ENCODE measurements at places on chromosomes 1 and 21. TPM values are rescaled to one million over a fixed set of nuclear protein-coding genes. Genes with fewer than 3 reads are reported as not detected.
A peak's percentile ranks its signal among the peaks of the same experiment; 100 is the strongest.

Gene KCNQ4
- 0.89 TPM for total RNA-seq

DNA sequence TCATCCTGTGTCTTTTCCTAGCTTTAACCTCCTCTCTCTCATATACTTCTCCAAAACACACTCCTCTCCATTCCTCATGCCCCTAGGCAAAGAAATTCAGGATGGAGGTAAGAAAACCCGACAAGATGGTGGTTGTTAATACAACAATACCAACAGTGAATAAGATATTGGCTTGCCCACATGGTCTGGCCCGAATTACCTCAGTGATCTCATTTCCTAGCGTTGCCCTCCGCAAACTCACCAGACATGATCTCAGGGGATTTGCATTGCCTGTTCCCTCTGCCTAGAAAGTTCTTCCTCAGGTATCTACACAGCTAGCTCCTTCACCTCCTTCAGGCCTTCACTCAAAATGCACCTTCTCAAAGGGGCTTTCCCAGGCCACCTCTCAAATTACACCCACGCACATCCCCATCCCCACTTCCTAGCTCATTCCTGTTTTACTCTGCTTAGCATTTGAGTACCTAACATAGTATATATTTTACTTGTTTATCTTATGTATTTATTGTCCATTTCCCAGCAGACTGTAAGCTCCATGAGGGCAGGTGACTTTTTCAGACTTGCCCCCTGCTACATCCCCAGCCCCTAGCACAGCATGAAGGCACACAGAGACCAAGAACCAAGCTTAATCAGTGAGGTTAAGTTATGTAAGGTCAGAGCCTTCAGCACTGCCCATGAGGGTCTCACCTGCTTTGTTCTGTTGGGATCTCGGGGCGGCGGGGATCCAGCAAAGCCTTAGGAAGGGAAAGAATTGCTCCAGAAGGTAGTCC lies 10.2 kb upstream of the UBR4 start:
- peaks cover 16% of the 10 kb centered on the region for H3K36me3 ChIP-seq
- H3K4me1 ChIP-seq, result no peaks in the 10 kb centered on the region
- DNase-seq, result no peak

Gene LRIF1
- total RNA-seq, result 10.9 TPM

Gene TNFRSF9
- 0.28 TPM for total RNA-seq

DNA sequence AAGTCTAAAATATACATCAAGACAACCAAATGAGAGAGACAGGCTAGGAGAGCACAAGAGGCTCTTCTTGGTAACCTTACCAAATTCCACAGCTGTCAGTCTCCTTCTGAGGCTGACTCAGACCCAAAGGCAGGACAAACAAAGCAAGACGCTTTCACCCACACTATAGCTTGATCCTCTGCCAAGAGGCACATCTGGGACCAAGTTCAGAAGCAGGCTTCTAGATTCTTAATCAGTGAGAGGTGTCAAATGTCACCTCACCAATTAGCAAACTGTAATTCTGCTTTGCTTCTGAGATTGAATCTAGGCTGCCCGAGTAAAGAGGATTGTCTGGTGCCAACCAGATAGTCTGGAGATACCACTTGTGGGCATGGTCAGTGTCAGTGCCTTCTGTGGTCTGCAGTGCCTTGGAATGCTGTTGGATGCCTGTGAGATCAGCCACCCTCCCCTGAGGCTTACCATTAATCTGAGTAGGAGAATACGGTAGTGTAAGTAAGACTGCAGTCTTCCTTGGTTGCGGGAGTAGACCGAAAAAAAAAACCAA lies 151.0 kb downstream of the FMN2 start:
- no peaks in the 10 kb centered on the region for H3K4me1 ChIP-seq
- H3K4me3 ChIP-seq, result no peak overlapping the region
- H3K27me3 ChIP-seq, result no peaks in the 10 kb centered on the region
- no peak overlapping the region for H3K27ac ChIP-seq
- no peak for DNase-seq

DNA sequence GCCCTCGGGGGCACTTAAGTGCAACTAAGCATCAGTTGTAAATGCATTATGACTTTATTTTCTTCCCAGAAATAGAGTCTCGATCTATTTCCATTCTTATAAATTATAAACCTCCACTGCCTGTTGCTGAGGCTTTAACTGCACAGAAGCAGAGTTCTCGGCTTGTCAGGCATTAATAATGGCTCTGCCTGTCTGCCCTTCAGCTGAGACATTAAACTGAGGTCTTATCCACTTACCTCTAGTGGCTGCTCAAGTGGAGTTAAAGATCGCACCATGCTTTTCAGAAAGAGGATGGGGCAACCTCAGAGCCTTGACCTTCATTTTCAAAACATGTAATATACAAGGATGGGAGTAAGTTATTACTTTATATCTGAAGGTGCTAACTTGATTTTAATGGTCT lies 597.6 kb upstream of the PRMT6 start:
- no peak overlapping the region for H3K4me3 ChIP-seq
- no peaks in the 10 kb centered on the region for H3K27me3 ChIP-seq
- H3K4me1 ChIP-seq, result no peaks in the 10 kb centered on the region
- H3K27ac ChIP-seq, result no peak overlapping the region
- no peak for DNase-seq

GRCh38 chr1:147586414-147586813 lies 45.1 kb downstream of the BCL9 start:
- H3K27me3 ChIP-seq, result no peaks in the 10 kb centered on the region
- no peak overlapping the region for H3K27ac ChIP-seq
- H3K4me1 ChIP-seq, result peaks cover 11% of the 10 kb centered on the region
- no peak overlapping the region for H3K4me3 ChIP-seq
- DNase-seq, result no peak
- H3K36me3 ChIP-seq, result no peaks in the 10 kb centered on the region

GRCh38 chr1:154960446-154961136 lies 991 bp downstream of the PYGO2 start:
- H3K27ac ChIP-seq, result peak overlapping the region; percentile 43
- H3K27me3 ChIP-seq, result no peaks in the 10 kb centered on the region
- peaks cover 41% of the 10 kb centered on the region for H3K4me1 ChIP-seq
- no peak for DNase-seq
- H3K4me3 ChIP-seq, result peak overlapping the region; percentile 95
- peaks cover 8% of the 10 kb centered on the region for H3K36me3 ChIP-seq

Gene LPAR3
- 1.2 TPM for total RNA-seq

DNA sequence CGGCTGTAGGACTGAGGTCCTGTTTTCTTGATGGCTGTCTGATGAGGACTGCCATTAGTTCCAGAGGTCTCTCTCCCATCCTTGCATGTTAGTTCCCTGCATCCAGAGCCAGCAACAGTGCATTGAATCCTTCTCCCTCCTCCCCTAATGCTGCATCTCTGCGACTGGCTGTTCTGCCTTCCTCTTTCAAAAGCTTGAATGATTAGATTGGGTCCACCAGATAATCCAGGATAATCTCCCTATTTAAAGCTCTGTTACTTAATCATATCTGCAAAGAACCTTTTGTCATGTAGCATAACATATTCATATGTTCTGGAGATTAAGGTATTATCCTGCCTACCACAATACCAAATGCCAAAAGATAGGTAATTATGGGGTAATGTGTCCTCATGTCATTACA lies 377.5 kb downstream of the GPATCH2 start:
- no peaks in the 10 kb centered on the region for H3K27me3 ChIP-seq
- no peak for DNase-seq
- no peaks in the 10 kb centered on the region for H3K4me1 ChIP-seq
- no peaks in the 10 kb centered on the region for H3K36me3 ChIP-seq

DNA sequence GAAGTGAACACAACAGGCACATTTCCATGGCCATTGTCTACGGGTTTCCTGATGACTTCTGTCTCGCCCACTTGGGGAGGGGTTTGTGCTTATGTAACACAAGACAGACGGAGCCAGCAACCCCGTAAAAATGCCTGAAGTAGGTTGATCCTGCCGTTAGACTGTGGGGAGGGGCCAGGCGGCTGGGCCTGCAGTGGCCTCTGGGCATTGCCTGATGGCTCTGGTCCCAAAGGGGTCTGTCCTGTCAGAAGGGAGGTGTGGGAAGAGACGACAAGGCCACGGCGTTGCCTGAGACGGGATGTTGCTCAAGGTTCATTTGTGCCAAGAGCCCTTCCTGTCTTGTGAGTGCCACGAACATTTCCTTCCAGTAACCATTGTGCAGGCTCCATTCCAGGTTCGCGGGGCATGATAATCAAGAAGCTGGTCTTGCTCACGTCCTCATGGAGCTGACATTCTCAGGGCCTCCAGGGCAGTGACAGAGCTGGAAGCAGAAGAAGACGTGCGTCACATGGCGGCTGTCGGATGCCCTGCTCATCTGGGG lies 44.7 kb downstream of the ABCG1 start:
- no peak overlapping the region for H3K27ac ChIP-seq
- no peaks in the 10 kb centered on the region for H3K36me3 ChIP-seq
- DNase-seq, result no peak

Gene TINAGL1
- not detected for total RNA-seq

GRCh38 chr21:43771698-43772424 lies 4.2 kb downstream of the CSTB start:
- no peak overlapping the region for H3K27ac ChIP-seq
- H3K4me1 ChIP-seq, result peaks cover 44% of the 10 kb centered on the region
- no peak for DNase-seq
- no peaks in the 10 kb centered on the region for H3K36me3 ChIP-seq
- H3K27me3 ChIP-seq, result peaks cover 2% of the 10 kb centered on the region

- no peaks in the 10 kb centered on the region for H3K27me3 ChIP-seq
- no peak for DNase-seq
- no peaks in the 10 kb centered on the region for H3K4me1 ChIP-seq
- H3K27ac ChIP-seq, result no peak overlapping the region
- H3K36me3 ChIP-seq, result no peaks in the 10 kb centered on the region
These were observed 65.0 kb upstream of the FAM20B start for GRCh38 chr1:178960482-178961240.

Gene DFFB
- 13.1 TPM for total RNA-seq

Gene CD160
- not detected for total RNA-seq

Gene TSPAN1
- not detected for total RNA-seq

- DNase-seq, result no peak
- peaks cover 28% of the 10 kb centered on the region for H3K4me1 ChIP-seq
- no peaks in the 10 kb centered on the region for H3K36me3 ChIP-seq
- H3K4me3 ChIP-seq, result no peak overlapping the region
- H3K27ac ChIP-seq, result no peak overlapping the region
- H3K27me3 ChIP-seq, result no peaks in the 10 kb centered on the region
These were observed 177.9 kb downstream of the EIF4G3 start for GRCh38 chr1:20998826-20999225.

Gene APOBEC4
- not detected for total RNA-seq

Gene STK40
- total RNA-seq, result 80.1 TPM

DNA sequence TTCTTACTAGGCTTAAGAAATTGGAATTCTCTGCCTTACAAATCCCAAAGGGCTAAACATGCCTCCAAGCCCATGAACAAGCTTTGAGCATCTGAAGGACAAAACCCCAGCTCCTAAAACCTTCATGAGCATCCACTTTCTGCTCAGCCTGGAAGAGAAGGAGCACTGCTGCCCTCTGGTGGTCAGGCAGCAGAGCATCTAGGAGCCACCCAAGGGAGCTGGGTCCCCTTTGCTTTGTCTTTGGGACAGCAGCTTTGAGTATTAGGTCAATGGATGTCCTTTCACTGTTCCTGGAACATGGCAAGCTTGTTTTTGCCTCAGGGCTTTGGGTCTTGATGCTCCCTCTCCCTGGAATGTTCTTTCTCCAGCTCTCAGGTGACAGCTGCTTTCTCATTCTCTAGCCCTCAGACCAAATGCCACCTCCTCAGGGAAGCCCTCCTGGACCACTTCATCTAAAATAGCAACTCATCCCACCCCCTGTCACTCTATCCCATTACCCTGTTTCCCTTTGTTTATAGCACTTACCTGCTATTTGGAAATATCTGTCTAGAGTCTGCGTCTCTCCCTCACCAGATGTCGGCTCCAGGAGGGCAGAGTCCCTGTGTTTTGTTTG lies 25.7 kb downstream of the RAB7B start:
- peak; percentile 77 for DNase-seq
- no peak overlapping the region for H3K4me3 ChIP-seq
- peaks cover 56% of the 10 kb centered on the region for H3K4me1 ChIP-seq
- peak overlapping the region; percentile 63 for H3K27ac ChIP-seq

DNA sequence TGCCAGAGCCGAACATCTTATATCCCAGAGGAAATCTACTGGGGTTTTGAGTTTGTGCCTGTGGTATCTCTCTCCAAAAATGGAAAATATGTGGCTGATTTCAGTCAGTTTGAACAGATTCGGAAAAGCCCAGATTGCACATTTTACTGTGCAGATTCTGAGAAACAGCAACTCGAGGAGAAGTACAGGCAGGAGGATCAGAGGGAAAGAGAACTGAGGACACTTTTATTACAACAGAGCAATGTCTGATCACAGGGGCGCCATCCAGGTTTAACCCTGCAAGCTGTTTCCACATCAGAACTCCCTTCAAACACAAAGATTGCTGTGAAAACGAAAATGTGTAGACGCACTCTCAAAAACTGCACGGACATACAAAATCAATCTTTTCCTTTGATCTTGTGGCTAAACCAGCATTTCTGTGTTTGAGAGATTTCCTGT lies 43.4 kb downstream of the KCNJ15 start:
- DNase-seq, result no peak
- H3K4me3 ChIP-seq, result no peak overlapping the region
- H3K27ac ChIP-seq, result peak overlapping the region; percentile 27
- H3K4me1 ChIP-seq, result peaks cover 50% of the 10 kb centered on the region
- H3K36me3 ChIP-seq, result no peaks in the 10 kb centered on the region

DNA sequence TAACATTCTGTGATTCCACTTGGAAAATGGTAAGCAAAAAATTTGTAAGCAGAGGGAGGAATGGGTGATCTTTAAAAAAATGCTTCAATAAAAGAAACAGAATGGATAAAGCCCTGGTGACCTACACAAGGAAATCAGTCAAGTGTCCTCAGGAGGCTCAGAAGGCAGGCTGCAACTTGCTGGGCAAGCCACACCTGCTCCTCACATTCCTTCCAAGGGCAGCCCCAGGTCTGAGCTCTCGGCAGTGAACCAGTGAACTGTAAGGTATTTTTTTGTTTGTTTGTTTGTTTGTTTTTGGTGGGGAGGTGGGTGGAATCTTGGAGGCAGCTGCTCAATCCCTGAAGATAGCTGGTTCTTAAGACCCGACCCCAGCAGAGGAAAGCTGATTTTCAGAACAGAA lies 4.4 kb downstream of the TACSTD2 start:
- peaks cover 32% of the 10 kb centered on the region for H3K27me3 ChIP-seq
- H3K4me3 ChIP-seq, result no peak overlapping the region
- no peaks in the 10 kb centered on the region for H3K36me3 ChIP-seq

- peaks cover 10% of the 10 kb centered on the region for H3K36me3 ChIP-seq
- no peak overlapping the region for H3K4me3 ChIP-seq
- H3K27ac ChIP-seq, result no peak overlapping the region
- no peak for DNase-seq
- peaks cover 35% of the 10 kb centered on the region for H3K4me1 ChIP-seq
These were observed 65.2 kb downstream of the ATP5PO start for GRCh38 chr21:33850401-33850800.

Gene TSTD1
- total RNA-seq, result 6.7 TPM

All from neural crest cell (in vitro differentiated cells).